EH (cell line): ENCODE measurements at places on chromosomes 4 and X.

GRCh38 chr4:15506464-15506863 is 36.8 kb downstream of the CC2D2A start:
- peak; percentile 82 for DNase-seq

DNA sequence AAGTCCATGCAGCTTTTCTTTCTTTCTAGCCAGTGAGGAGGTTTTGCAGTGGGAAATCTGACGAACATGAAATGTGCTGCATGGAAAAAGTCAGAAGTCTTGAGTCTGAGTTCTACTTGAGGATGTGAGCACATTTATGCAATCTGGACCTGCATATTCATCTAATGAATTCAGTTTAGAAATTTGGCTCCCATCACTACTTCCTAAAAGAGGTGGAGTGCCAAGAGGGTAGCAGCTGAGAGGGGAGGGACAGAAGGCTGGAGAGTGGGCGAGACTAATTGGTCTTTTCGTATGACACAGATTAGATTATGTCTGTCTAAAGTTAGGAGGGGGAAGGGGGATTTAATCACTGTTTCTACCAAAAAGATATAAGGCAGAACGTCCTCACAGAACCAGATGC is 535.9 kb downstream of the IQCM start:
- DNase-seq = no peak

DNA sequence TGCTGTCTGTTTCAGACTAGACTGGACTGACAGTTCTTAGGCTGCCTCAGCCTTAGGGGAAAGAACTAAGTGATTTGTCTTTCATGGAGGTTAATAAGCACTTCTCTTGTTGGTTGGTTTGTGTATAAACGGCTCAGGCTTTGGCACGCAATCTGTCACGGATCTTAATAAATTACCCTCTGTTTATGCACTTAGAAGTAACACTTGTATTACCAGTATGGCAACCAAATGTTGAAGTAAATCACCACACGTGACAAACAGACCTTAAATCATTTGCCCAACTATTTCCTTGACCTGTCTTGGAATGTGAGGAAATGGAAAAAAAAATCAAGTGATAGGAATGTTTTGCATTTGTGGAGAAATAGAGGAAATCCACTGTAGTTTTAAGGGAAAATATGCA is 69.9 kb downstream of the TEX13A start:
- DNase-seq = no peak

DNA sequence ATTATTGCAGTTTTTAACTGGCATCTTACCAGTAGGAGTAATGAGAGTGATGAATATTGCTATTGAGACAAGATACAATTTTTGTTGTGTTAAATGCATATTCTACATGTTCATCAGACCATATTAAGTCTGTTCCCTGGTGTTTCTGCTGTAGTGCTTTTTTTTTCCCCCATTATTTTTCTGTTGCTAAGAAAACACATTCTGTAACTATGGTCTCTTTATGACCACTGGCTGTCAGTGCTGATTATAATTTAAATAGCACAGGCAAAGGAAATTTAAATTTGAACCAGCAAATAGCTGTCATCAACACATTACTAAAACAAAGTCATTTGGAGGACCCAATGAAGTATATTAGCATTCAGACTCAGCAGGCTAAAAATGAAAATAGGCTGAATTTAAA is 98.3 kb upstream of the ANKRD50 start:
- peak; percentile 11 for DNase-seq

GRCh38 chrX:46681849-46682248 is 77.1 kb downstream of the SLC9A7 start:
- DNase-seq = peak; percentile 53

GRCh38 chrX:40406330-40406859 is 174.4 kb upstream of the ATP6AP2 start:
- DNase-seq = no peak

- DNase-seq = no peak
Measured at GRCh38 chrX:37640142-37640541, 45.4 kb upstream of the XK start.

DNA sequence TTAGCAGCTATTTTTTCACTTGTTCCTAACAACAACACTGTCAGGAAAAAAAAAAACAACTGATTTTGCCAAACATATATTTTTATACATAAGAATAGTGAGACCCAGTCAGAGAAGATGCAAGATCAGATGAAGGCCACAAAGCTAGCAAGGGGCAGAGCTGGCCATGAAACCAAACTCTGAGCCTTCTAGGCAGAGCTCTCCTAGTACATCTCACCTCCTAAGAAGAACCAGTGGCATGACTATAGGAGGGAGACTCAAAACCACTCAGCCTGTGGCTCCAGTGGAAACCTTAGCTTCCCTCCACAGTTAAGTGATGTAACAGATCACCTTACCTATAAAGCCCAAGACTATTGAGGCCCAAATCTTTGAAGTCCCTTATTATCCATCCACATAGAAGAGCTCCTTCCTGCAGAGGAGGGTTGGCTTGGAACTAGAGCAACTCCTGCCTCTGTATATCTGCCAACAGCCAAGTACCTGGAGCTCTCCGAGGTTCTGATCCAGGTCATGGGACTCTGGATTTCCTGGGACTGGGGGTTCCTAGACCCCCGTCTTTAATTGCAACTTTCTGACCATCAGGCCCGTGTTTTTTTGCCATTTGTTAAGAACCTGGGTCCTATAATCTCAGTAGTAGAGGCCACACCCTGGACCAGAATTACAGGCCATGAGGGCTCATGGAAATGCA is 136.5 kb downstream of the SH3KBP1 start:
- peak; percentile 16 for DNase-seq

GRCh38 chr4:32010221-32010620 is 1290.1 kb downstream of the PCDH7 start:
- no peak for DNase-seq

GRCh38 chrX:82675104-82675503 is 833.0 kb upstream of the POU3F4 start:
- DNase-seq = no peak

- no peak for DNase-seq
Measured at GRCh38 chrX:135389243-135389642, 32.5 kb upstream of the SMIM10L2A start.

- no peak for DNase-seq
Measured at GRCh38 chr4:13484749-13485221, 645 bp upstream of the RAB28 start.
